T1000 (cell line): ENCODE measurements at places on chromosomes 1 and 21.

DNA sequence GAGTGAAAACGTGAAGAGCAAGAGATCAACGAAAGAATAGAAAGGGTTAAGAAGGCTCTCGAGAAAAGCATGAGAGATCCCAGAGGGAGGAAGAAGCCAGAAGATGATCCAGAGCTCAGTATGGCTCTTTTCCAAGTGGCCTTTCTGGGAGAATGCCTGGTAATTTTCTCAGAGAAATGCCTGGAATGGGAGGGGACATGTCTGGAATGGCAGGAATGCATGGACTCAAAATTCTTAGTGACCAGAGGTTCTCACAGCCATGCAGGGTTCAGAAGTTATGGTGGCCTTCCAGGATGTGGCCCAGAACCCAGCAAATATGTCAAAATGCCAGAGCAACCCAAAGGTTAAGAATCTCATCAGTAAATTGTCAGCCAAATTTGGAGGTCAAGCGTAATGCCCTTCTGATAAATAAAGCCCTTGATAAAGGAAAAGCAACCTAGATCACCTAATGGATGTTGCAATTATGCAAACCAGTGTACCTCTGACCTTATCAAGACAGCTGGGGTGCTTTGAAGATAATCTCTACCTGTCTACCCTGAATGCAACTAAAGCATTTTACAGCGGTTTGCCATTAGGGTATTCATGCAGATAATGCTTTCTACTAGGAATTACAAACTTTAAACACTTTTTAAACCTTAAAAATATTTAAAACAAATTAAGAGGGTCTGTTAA is 53.1 kb downstream of the NBPF6 start:
- peak; percentile 16 for DNase-seq

DNA sequence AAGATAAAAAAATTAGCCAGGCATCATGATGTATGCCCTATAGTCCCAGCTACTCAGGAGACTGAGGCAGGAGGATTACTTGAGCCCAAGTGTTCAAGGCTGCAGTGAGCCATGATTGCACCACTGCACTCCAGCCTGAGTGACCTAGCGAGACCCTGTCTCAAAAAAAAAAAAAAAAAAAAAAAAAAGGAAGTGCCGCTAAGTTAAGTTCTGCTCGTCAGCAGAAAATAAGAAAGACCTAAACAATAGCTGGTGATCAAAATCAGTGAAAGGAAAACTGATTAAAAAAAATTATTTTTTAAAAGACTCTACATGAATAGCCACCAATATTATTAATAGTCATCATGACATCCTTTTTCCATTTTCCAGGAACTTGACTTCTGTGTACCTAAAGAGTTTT is 44.2 kb upstream of the MTR start:
- no peak for DNase-seq

GRCh38 chr1:94068999-94069918 is 51.7 kb downstream of the ABCA4 start:
- DNase-seq, result peak; percentile 42

- no peak for DNase-seq
Observed at GRCh38 chr1:172185211-172185610, 235.3 kb upstream of the C1orf105 start.

GRCh38 chr1:186178426-186179043 is 196.5 kb downstream of the TPR start:
- no peak for DNase-seq

- no peak for DNase-seq
Observed at GRCh38 chr1:15231714-15232201, 15.3 kb upstream of the FHAD1 start.

DNA sequence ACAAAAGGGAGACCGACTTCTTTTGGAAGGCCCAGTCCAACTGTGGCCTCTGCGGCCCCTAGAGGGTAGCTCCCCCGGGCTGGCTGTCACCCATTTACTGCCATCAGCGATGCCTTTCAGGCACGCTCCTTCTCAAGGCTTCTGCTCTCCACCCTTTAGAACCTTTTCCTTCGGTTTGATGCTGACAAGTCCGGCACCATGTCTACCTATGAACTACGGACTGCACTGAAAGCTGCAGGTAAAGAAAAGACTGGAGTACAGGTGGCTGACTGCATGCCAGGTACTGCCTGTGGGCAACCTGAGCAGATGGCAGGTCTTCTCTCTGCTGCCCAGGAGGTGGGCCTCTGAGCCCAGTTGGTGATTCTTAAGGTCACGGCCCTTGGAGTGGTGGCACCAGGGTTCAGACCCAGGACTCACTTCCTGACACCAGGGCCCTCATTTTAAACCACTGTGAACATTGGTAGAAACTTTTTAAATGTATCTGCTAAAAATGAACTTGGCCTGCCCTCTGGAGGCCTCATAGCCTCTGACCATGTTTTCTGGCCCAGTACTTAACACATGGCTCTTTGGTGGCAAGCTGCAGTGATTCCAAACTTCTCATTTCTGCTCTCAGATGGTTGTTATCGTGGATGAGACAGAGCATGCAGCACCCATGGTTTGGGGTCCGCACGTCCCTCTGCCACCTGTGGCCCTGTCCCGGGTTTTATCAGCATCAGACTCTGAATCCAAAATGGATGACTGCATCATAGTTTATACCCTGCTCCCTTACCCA is 45.7 kb downstream of the CAPN9 start:
- no peak for DNase-seq
